Ascending aorta (tissue), 2 donors: ENCODE measurements at places on chromosomes 4 and X.

GRCh38 chrX:34546366-34546765 lies 110.7 kb downstream of the TMEM47 start:
- no peak for DNase-seq

DNA sequence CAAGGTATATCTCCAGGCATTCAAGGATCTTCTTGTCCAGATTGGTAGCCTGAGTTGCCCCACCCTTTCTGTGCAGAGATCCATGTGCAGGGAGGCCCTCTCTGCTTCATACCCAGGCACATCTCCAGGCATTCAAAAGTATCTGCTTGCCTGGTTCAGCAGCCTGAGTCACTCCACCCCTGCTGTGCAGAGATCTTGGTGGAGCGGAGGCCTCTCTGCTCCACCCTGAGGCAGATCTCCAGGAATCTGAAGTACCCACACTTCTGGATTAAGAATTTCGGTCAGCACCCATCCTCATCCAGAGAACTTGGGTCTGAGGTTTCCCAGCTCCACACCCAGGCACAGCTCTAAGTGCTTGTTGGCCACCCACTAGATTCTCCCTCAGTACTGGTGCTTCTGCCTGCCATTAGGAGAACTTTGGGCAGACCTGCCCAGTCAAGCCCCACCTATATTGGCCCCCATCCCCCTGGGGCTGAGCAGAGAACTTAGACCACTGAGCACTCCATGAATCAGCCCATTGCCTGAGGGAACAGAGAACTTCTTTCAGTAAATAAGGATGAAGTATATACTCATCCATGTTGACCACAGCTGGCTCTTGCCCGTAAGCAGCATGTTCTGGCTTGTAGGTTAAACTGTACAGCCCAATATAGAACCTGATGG lies 199.5 kb upstream of the ZCCHC13 start:
- no peak for DNase-seq

GRCh38 chr4:176334066-176334465 lies 14.3 kb downstream of the SPCS3 start:
- no peak for DNase-seq

DNA sequence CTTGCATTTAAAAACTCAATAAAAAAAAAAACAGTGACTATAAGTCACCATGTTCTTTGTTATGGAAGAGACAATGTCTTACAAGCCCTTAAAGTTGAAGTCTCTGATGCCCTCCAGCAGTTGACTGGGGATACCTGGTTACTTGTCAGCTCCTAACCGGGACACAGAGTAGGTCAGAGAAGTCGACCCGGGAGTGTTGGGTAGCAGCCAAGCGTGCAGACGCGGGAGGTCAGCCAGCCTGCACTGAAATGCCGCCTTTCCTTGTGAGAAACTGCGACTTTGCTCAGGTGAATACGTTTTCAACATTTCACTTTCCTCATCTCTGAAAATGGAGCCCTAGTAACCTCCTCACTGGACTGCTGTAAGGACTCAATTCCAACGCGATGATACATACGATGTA lies 81.8 kb downstream of the F11 start:
- no peak for DNase-seq

- DNase-seq: no peak
Observed at GRCh38 chr4:3485011-3485791, 22.1 kb downstream of the DOK7 start.

- no peak for DNase-seq
Observed at GRCh38 chr4:105509291-105509690, 35.4 kb upstream of the PPA2 start.

- no peak for DNase-seq
Observed at GRCh38 chrX:118353081-118353850, 7.4 kb downstream of the WDR44 start.
